Common myeloid progenitor, CD34-positive (primary cell): ENCODE measurements at places on chromosomes 4 and X.
A peak's percentile ranks its signal among the peaks of the same experiment; 100 is the strongest.

- H3K36me3 ChIP-seq: no peaks in the 10 kb centered on the region
- DNase-seq: no peak
- peaks cover 15% of the 10 kb centered on the region for H3K27me3 ChIP-seq
- no peak overlapping the region for H3K4me3 ChIP-seq
Measured at GRCh38 chr4:5712517-5712916, 1.5 kb downstream of the EVC start.

GRCh38 chr4:8912089-8912455 lies 40.4 kb upstream of the HMX1 start:
- H3K27me3 ChIP-seq: no peaks in the 10 kb centered on the region
- no peak overlapping the region for H3K27ac ChIP-seq
- no peak for DNase-seq
- H3K4me1 ChIP-seq: no peaks in the 10 kb centered on the region

DNA sequence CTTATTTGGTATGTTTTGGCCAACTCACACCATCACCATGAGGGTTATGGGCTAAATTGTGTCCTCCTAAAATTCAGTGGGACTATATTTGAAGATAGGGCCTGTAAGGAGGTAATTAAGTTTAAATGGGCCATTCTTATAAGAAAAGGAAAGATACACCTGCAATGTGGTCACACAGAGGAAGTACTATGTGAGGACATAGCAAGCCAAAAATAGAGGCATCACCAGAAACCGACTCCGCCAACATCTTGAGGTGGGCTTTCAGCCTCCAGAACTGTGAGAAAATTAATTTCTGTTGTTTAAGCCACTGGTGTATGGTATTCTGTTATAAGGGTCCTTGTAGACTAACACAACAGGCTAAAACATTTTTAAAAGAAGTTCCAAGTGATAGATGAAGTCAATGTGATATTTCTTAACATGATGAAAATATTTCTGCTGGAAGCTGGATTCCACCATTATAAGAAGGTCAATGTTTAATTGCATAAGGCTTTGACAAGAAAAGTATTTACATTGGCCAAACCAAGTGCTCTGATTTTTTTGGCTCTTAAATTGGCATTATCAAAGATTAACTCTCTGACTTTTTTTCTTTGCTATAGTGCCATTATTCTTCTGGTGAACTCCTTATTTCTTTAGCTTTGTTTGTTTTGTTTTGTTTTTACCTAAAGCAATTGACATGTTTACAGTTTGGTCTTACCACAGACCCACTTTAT lies 540.9 kb downstream of the PPARGC1A start:
- DNase-seq: no peak
- H3K36me3 ChIP-seq: no peaks in the 10 kb centered on the region
- H3K27me3 ChIP-seq: no peaks in the 10 kb centered on the region
- no peaks in the 10 kb centered on the region for H3K4me1 ChIP-seq
- H3K27ac ChIP-seq: no peak overlapping the region
- H3K4me3 ChIP-seq: no peak overlapping the region

- H3K4me1 ChIP-seq: no peaks in the 10 kb centered on the region
- H3K4me3 ChIP-seq: peak overlapping the region; percentile 73
- H3K27me3 ChIP-seq: no peaks in the 10 kb centered on the region
- peak; percentile 45 for DNase-seq
- no peaks in the 10 kb centered on the region for H3K36me3 ChIP-seq
Measured at GRCh38 chrX:101931136-101931487, 715 bp downstream of the ZMAT1 start.

GRCh38 chr4:4443821-4444220 lies 56.9 kb downstream of the NSG1 start:
- no peak for DNase-seq
- no peaks in the 10 kb centered on the region for H3K4me1 ChIP-seq
- H3K36me3 ChIP-seq: no peaks in the 10 kb centered on the region
- H3K27me3 ChIP-seq: no peaks in the 10 kb centered on the region
- H3K27ac ChIP-seq: no peak overlapping the region
- H3K4me3 ChIP-seq: no peak overlapping the region

- no peaks in the 10 kb centered on the region for H3K36me3 ChIP-seq
- H3K27me3 ChIP-seq: no peaks in the 10 kb centered on the region
- H3K27ac ChIP-seq: no peak overlapping the region
- H3K4me1 ChIP-seq: no peaks in the 10 kb centered on the region
- H3K4me3 ChIP-seq: no peak overlapping the region
Measured at GRCh38 chr4:26611372-26611771, 27.5 kb downstream of the TBC1D19 start.

- H3K4me1 ChIP-seq: peaks cover 11% of the 10 kb centered on the region
- no peak overlapping the region for H3K27ac ChIP-seq
- H3K4me3 ChIP-seq: no peak overlapping the region
- H3K27me3 ChIP-seq: peaks cover 29% of the 10 kb centered on the region
- no peaks in the 10 kb centered on the region for H3K36me3 ChIP-seq
Measured at GRCh38 chrX:627510-627981, 3.0 kb upstream of the SHOX start.

DNA sequence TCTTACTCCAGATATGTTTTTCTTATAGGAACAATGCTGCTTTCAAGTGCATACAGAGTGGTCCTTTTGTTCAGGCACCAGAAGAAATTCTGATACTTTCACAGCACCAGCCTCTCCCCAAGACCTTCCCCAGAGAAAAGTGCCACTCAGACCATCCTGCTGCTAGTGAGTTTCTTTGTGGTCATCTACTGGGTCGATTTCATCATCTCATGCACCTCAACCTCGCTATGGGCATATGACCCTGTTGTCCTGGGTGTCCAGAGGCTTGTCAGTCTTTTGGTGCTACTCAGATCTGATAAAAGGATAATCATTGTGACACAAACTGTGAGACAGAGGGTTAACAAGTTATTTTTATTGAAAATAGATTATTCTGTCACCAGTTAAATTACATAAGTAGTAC lies 39.5 kb downstream of the WDR13 start:
- H3K36me3 ChIP-seq: no peaks in the 10 kb centered on the region
- H3K4me1 ChIP-seq: peaks cover 7% of the 10 kb centered on the region
- no peaks in the 10 kb centered on the region for H3K27me3 ChIP-seq
- H3K27ac ChIP-seq: peak overlapping the region; percentile 58

GRCh38 chrX:43878906-43879526 lies 3.2 kb downstream of the MAOB start:
- H3K27ac ChIP-seq: no peak overlapping the region
- H3K36me3 ChIP-seq: no peaks in the 10 kb centered on the region
- no peak overlapping the region for H3K4me3 ChIP-seq
- H3K4me1 ChIP-seq: peaks cover 5% of the 10 kb centered on the region
- no peak for DNase-seq

DNA sequence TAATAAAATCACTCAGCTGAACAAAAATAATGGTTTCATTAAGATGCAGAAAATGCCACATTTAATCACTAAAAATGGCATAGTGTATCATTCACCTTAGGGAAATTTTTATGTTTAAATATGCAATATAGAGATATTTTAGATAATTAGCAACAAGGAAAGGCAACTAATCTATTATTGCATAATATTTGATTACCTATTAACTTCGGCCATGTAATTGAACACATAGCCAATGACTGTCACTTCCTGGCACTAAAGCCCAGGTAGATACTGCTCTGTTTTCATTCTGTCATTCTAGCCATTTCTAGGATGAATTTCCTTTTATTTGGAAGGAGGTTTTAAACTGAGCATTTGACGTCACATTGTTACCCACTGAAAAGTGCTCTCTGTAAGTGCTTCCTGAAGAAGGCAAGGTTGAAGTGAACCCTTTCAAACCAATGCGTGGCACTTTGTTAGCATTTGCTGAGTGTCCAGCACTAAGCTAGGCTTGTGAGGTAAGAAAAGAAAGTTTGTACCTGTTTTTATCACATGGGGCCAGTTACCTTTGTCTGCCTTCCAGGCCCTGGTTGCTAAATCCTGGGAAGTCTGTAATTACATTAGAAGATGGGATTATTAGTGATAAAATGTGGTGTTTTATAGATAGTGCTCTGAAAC lies 67.8 kb upstream of the LSM6 start:
- no peak for DNase-seq
- H3K4me3 ChIP-seq: no peak overlapping the region
- no peaks in the 10 kb centered on the region for H3K27me3 ChIP-seq

GRCh38 chr4:32196950-32197688 lies 1477.0 kb downstream of the PCDH7 start:
- no peak for DNase-seq
- H3K27ac ChIP-seq: no peak overlapping the region
- H3K27me3 ChIP-seq: no peaks in the 10 kb centered on the region
